ENCODE measurements at places on chromosomes 4 and X.
A peak's percentile ranks its signal among the peaks of the same experiment; 100 is the strongest.

GRCh38 chrX:2226182-2226581 is 274.6 kb downstream of the DHRSX start:
- no peak for DNase-seq

DNA sequence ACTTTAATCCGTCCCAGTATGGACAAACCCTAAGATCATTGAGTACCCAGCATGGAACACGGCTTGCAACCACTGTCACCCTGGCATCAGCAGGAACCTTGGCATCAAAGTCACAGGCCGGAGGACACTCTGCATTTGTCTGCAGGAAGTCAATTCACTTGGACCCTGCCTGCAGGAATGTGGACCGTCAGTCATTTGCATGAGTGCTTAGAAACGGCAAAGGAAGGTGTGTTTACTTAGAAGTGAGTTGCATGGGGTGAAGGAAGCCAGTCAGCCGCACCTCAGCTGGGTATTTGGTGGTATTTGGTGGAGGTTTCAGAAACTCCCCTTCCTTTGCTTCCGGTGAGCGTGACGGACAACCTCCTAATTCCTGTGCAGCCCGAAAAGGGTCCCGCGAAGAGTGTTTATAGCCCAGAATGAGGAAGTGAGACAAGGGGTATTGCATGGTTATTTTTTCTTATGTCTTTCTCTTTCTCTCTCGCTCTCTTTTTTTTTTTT is 15.5 kb downstream of the P2RY8 start:
- DNase-seq, result peak; percentile 70

DNA sequence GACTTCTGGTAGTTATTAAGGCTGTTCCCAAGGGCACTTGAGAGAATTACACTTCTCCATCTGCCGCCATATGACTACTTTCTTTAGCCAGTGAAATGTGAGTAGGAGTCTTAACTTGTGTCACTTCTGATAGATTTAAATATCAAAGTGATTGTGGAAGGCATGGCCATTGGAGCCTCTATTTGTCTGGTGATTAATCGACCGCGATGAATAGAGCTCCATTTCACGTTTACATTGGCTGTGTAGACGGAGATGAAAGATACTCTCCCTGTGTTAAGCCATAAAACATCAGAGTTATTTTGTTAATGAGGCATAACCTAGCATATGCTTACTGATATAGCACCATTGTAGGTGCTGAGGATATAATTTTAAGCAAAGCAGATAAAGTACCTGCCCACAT is 852.4 kb downstream of the CCSER1 start:
- no peak for DNase-seq

- no peak for DNase-seq
These were observed 832 bp downstream of the EGFL6 start for GRCh38 chrX:13570261-13570605.

GRCh38 chrX:17020851-17021821 is 74.7 kb downstream of the REPS2 start:
- DNase-seq, result no peak

DNA sequence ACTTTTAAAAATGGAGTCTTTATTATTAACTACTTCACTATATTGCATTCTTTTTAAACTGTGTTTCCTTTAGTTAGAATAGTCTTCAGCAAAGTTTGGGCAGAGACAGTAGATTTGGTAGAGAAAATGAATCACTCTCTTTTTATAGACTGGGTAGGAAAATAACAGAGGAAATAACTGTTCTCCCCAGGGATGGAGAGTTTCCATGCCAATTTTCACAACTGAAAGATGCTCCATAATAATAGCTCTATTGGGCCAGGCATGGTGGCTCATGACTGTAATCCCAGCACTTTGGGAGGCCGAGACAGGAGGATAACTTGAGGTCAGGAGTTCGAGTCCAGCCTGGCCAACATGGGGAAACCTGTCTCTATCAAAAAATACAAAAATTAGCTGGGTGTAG is 13.1 kb downstream of the HSD17B13 start:
- no peak for DNase-seq

DNA sequence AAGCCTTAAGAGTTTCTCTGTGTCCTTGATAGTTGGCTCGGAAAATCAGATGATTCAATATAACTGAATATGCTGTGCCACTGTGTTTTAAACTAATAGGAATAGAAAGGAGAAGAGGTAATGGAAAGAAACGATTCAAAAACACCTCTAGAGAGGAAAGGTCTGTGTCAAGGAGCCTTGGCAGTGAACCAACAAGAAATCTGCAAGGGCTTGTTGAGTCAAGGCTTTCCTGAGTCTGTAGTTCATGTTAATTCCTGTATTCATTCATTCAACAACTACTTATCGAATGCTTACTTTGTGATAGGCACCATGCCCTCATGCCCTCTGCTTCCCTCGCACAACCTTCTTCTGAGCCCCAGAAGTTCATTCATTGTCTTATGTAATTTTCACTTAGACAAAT is 336.0 kb downstream of the PDHA2 start:
- DNase-seq, result no peak

DNA sequence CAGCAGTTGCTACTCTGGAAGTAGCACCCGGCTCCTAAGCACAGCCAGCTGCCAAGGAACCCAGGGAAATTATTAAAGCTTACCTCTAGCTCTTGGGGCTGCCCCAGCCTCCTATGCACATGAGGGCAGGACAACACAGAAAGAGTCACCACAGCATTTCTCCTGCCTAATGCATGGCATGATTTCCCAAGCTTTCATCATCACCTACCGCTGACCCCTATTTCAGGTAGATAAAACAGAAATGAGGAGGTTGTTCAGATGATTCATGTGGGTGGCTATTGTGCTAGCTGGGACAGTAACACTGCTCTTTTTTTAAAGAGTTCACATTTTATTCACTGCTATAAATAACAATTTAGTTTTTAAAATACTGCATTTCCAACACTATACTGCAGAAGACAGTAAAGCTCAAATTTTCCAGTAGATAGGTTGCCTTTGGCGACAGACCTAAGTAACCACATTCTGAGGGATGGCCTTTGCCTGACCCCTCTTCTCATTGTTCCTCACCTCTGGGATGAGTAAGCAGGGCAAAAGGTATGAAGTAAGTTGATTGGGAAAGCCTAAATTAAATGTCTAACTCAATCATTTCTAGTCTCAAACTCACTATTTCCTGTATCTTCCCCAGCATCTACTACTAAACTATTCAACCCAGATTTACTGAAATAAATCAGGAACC is 16.7 kb downstream of the CASK start:
- DNase-seq, result peak; percentile 10

DNA sequence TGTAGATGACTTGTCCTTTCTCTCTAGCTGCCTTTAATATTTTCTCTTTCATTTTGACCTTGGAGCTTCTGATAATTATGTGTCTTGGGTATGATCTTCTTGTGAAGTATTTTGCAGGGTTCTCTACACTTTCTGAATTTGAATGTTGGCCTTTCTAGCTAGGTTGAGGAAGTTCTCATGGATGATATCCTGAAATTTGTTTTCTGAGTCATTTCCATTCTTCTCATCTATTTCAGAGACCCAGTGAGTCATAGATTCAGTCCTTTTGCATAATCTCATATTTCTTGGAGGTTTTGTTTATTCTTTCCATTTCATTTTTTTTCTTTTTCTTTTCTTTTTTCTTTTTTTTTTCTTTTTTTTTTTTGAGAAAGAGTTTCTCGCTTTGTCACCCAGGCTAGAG is 585.7 kb upstream of the PABPC4L start:
- no peak for DNase-seq

GRCh38 chrX:96710031-96710430 is 25.4 kb downstream of the DIAPH2 start:
- DNase-seq, result no peak

DNA sequence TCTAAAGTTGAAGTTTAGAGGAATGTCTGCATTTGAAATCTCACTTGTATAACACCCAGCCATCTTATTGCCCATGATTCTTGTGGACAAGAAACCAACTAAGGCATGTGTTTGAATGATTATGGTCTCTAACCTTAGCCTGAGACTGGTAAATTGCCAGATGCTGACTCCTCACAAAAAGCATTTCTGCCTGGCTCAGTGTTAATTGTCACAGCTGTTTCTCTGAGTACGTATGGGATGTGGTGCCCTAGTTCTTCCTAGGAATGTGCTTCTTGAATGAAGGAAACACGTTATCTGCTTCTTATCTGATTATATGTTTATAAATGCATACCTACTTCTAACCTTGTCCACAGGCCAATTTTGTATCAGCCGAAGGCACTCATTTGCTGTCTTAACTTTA is 63.1 kb upstream of the NDP start:
- no peak for DNase-seq

GRCh38 chrX:102765217-102765616 is 44.7 kb downstream of the GPRASP3 start:
- DNase-seq, result no peak

DNA sequence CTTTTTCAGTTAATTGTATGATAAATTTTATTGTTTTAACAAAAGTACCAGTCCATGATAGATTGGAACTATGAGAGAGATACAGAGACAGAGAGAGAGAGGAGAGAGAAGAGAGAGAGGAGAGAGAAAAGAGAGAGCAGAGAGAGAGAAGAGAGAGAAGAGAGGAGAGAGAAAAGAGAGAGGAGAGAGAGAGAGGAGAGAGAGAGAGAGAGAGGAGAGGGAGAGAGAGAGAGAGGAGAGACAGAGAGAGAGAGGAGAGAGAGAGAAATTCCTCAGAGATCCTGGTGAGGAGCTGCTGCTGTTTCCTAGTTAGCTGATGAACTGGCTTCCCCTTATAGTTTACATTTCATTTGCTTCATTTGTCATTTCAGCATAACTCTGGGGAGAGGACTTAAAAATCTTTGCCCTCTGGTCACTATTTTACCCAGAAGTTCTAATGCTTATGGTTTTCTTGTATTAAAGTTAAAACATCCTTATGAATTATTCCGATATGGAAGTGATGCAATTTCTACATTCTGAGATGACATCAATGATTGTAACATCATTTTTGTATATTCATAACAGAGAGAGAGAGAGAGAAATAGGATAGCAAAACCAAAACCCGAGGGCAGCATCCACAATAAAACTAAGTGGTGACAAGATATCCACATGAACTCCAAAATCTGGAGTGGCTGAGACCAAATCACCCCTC is 10.8 kb downstream of the CTAG1A start:
- no peak for DNase-seq

DNA sequence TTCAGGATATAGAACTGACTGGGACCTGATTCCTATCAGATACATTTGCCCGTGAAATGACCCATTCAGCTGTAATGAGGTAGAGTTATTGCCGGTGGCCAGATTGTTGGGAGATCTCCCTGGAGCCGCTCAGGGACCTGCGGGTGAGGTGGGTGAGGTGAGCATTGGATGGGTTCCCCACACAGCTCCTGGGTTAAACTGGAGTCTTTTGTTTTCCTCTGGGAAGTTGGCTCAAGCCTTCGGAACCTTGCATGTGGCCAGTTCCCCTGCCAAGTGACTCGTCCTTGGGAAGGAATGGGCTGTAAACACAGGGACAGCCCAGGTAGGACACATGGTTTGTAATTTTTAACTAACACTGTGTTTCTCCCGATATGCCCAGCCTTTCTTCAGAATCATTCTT is 31.6 kb upstream of the KIT start:
- no peak for DNase-seq

- peak; percentile 9 for DNase-seq
These were observed 204.7 kb upstream of the S100G start for GRCh38 chrX:16445166-16445752.

GRCh38 chrX:135484641-135485289 is 35.7 kb upstream of the INTS6L start:
- peak; percentile 2 for DNase-seq

- no peak for DNase-seq
These were observed 29.3 kb downstream of the CXorf58 start for GRCh38 chrX:23937100-23937499.

GRCh38 chrX:39453889-39454621 is 643.7 kb downstream of the BCOR start:
- DNase-seq, result no peak

- no peak for DNase-seq
These were observed 2.1 kb upstream of the MTNR1A start for GRCh38 chr4:186557486-186557885.

DNA sequence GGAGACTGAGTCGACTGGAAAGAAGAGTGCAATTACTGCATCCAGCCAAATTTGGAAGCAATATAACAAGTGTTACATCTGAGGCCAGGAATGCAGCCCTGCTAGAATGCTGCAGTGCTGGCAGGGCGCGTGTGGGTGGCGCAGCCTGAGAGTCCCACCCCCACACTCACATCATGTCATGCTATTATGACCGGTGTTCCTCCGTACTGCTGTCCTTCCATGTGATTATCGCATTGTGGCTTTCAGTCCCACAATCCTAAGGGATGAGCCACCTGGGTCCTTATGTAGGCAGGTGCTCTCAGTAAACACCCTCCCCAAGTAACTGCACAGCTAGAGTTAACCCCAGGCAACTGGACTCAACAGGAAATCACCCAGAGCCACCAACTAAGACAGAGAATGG is 122.6 kb upstream of the CPEB2 start:
- DNase-seq, result no peak

DNA sequence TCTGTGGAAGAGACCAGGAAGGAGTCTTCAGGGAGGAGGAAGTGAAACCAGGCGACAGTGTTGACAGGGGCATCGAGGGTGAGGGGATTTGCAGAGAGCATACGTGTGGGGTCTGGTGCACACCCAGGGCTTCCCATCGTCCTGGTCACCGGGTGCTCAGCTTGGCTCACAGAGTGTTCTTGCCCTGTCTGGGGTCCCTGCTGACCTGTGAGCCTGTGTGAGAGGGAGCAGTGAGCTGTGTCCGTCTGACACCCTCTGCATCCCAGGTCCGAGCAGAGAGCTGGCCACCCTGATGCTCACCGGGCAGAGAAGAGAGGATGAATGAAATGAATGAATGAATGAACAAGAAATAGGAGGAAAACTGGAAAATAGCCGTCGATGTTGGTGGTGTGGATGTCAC is 46.5 kb downstream of the CPZ start:
- no peak for DNase-seq

- DNase-seq, result no peak
These were observed at the start of gene CXCL8 for GRCh38 chr4:73740353-73740778. CXCL8 (plus strand) TSS chr4:73740569; CDS start chr4:73740659, 90 bp downstream.

- no peak for DNase-seq
These were observed 164.0 kb upstream of the TRAM1L1 start for GRCh38 chr4:117249333-117249732.

DNA sequence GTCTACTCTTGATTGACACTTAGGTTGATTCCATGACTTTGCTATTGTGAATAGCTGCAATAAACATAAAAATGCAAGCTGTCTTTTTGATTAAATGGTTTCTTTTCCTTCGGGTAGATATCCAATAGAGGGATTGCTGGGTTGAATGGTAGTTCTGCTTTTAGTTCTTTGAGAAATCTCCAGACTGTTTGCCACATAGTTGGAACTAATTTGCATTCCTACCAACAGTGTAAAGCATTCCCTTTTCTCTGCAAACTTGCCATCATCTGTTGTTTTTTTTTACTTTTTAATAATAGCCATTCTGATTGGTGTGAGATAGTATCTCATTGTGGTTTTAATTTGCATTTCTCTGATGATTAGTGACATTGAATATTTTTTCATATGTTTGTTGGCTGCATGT is 122.2 kb upstream of the PRKG2 start:
- no peak for DNase-seq

DNA sequence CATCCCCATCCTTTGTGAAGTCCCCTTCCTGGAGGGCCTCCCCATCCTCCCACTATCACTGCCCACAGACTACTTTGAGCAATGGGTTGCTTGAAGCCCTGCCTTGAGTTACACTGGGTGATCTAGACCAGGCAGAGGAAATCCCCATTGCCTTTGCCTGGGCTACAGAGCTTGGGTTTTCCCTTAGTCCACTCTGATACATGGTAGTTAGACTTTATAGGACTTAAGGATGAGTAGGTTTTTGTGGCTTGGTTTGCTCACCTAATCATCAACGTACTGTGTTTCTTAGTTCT is 56.6 kb downstream of the TMEM131L start:
- peak; percentile 70 for DNase-seq
